Activated T-cell treated with anti-CD3 and anti-CD28 coated beads, Interleukin-2, amount 50 U/mL, for 48 hours (primary cell): ENCODE measurements at places on chromosomes 1 and 21.

DNA sequence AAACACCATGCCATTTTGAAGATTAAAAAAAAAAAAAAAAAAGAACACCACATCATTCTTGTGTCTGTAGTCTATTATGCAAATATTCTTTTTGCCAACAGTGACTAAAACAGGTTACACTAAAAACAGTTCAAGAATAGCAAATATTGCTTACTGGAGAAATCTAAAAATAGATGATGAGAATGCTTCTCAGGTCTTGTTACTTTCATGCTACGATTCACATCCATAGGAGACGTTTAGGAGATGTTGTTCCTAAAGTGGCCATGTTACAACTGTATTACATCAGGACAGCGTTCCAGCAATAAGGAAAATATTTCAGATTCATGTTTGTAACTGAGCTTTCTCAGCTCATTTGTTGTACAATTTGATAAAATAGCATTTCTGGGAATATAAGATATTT lies 32.3 kb downstream of the RAB3GAP2 start:
- no peak for DNase-seq

- no peak for DNase-seq
Measured at GRCh38 chr1:173570370-173571007, 32.4 kb downstream of the SLC9C2 start.

DNA sequence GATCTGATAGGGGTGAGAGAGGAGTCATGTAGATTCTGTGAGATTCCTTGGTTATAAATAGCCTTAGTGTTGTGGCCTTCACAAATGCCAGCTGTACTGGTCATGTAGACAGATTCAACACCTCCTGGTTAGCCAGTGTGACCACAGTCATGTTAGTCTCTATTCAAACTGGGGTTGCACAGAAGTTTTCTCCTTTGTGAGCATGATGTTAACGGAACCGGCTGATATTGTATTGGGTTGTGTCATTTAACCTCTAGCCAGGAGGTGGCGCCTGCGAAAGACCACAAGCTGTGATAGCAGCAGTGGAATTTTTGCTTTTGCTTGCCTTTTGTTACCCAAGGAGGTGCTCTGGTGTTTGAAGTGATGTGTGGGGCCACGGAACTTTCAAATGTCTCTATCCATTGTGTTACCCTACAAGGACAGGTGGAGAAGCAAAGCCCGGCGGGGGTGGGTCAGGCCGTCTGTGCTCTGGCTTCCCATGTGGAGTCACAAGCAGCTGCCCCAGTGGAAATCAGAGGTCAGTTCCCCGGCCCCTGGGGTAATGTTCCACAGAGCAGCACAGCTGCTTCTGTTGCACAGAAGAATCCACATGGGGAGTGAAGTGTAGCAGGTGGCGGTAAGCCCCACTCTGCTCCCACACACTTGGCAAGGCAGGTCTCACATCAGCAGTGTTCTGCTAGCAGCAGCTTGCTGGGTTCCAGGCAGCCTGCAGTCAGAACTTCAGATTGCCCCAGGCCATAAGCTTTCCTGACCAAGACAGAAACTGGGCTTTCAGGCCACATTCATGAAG lies 112.6 kb downstream of the ADAMTS1 start:
- DNase-seq: peak; percentile 38

- peak; percentile 68 for DNase-seq
Measured at GRCh38 chr1:67162954-67163353, 3.3 kb upstream of the IL23R start.

- DNase-seq: peak; percentile 82
Measured at GRCh38 chr1:167447521-167448136, 70.7 kb downstream of the CD247 start.

DNA sequence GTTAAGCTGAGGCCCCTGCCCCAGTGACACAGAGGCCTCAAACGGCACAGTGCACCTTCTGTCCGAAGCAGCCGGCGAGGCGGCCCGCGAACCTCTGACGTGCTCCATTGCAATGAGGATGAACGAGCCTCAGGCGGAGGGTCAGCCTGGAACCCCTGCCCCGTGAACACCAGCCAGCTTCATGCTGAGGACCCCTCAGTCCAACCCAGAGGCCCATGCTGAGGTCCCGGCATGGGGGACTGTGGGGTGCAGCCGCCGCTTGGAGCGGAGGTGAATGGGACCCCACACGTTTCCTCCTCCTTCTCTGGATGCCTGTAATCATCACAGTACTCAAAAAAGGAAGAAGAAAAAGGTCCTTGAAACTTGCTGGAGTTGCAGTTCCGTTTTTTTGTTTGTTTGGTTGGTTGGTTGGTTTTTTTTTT lies 62.1 kb downstream of the PRKCZ start:
- DNase-seq: no peak

DNA sequence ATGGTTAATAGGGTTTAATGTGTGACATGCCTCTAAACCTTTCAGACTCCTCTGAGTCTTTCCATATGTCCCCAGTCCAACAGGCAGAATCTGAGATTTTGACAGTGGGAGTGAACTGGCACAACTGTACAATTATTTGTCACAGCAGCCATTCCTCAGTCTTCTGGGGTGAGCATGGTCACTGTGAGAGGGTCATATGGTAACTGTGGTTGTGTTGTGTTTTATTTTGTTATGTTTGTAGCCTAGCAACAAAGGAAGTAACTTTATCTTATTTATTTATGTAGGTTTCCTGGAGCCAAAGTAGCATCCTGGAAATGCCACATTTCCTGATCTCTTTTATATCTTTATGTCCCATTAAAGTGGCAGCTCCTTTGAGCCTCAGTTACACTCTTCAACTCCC lies 1067.9 kb downstream of the TTLL7 start:
- no peak for DNase-seq

DNA sequence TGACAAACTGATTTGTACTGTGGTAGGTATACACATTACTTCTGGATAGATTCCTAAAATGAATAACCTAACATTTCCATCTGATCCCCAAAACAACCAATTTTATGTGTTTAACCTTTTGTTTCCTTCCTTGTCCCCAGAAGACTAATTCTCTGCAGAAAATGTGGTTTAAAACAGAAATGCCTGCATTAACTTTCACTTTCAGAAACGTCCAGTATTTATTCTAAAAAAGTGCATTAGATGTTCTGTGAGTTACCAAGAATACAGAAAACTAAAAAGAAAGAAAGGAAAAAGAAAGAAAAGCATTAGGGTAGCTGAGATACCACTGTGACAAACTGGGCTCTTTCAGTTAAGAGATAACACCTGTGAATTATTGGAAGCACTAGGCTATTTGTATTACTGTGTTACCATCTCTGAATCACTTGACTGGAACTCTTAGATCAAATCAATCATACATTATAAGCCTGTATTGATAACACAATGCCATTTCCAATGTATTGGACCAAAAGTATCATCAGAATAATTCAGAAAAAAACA lies 177.7 kb downstream of the NCAM2 start:
- no peak for DNase-seq

DNA sequence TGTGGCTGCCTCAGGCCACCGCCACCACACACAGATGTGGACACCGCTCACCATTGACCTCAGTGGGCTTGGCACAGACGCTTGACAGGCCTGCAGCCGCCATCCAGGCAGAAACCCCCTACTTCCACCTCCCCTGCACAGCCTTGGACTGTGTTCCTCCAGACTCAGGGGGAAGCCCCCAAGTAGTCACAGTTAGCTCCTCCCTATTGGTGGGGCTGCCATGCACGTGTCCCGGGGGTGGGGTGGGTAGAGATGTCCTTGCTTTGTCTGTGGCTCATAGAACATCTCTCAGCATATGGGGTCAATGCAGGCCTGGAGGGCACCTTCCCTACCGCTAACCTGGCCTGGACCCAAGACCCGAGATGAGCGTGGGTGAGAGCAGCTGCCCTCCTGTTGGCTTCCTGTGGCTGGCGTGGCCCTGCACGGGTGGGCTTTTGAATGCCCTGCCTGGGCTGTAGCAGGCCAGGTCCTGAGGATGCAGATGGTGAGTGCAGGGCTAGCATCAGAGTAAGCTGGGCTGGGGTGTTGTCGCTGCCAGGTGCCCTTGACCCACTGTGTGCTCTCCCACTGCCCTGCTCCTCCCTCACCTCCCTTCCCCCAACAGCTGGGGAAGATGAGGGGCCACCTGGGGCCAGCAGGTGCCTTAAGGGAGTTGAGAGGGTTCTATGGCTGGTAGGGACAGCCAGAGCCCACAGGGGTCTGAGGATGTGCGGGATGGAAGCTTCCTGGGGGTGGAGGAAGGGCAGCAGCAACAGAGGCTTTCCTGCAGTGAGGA lies 6.2 kb downstream of the CROCC start:
- no peak for DNase-seq

DNA sequence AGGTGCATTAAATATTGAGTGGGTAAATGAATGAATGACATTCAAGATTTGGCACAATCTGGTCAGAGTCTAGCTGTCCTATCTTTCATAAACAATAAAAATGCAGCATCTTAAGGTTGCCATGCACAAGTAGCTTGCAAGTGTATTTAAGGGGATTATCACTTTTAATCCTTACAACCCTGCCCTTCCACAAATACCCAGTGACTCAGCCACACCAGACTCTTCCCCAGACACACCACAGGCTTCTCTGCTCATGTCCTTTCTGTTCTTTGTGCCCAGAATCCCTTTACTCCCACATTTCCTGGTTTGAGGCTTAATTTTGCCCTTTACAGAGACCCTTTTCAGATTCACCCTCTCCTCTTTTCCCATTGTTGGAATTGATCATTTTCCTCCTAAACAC lies 59.8 kb downstream of the KIRREL1 start:
- no peak for DNase-seq

GRCh38 chr1:116375887-116376728 lies 3.1 kb downstream of the ATP1A1 start:
- DNase-seq: peak; percentile 58

DNA sequence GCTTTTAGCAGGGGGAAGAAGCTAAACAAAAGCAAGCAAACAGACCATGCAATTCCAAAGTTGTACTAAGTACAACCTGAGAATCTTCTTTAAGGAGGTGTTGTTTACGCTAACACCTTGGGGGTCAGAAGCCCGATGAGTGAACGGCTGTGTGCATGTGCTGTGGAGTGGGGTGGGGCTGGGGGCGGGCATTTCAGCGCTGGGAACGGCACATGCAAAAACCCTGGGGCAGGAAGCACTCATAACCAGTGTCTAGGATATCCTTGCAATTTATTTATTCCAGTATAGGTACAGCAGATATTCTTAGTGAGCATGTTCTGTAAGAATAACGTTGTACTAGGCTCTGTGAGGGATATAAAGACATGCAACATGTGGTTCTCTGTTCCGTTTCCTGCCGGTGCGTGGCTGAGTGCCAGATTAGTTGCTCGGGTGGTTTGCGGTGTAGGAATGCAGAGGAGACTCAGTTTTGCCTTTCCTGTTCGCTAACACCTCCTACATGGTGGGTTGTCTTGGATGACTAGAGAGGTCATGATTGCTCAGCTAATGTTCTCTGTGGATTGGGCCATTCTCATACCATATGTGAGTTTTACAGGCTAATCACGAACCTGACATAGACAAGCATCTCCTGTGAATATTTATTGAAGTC lies 3.7 kb downstream of the FASLG start:
- peak; percentile 94 for DNase-seq

GRCh38 chr21:44407493-44407892 lies 47.8 kb upstream of the LRRC3 start:
- DNase-seq: peak; percentile 36

DNA sequence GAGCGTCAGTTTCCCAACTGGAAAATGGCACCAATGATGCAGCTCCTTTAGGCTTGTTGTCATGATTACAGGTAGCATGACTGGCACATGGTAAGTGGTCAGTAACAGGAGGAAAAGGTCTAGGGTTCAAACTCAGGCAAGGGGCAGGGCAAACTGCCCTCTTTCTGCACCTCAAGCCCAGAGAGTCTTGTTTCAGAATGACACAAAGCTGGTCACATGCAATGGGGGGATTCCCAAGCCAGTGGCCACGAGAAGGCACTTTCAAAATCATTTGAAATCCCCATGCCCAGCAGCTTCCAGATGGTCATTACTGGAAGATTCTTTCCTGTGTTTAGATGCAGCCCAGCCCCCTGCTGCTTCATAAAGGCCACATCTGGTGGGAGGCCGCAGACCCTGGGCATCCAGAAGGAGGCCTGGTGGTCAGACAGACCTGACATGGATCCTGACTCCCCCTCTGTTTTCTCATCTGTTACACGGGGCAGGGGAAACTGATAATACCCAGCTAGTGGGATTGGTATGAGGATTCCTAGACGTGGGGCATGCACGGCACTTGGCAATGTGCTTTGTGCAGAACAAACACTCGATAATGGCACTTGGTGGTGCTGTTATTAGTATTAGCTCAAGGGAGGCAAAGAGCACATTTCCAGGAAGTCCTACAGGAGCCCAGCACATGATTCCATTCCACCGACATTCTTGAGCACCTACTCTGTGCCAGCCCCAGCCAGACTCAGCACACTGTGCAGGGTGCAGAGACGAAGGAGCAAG lies 6.9 kb upstream of the PLA2G2D start:
- no peak for DNase-seq

GRCh38 chr1:108817811-108818210 lies 39.1 kb downstream of the AKNAD1 start:
- DNase-seq: no peak

GRCh38 chr1:108537976-108538375 lies 21.9 kb upstream of the EEIG2 start:
- DNase-seq: no peak

- no peak for DNase-seq
Measured at GRCh38 chr1:46517010-46517600, 27.5 kb downstream of the DMBX1 start.

DNA sequence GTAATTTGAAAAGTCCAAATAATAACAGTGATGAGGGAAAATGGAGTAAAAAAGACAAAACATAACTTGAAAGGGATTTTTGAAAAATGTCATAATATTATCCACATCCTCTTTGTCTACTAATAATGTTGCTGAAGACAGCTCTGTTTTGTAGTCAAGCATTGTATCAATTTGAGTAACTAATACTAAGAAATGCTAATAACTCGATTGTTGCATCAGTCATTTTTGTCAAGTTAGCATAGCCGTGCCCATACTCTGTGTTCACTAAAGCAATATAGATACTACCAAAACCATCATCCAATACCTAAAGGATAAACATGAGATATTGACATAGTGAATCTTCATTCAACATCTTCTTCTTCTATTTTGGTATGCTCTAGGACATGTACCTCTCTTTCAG lies 17.3 kb downstream of the PDC start:
- DNase-seq: no peak

GRCh38 chr1:214524824-214525223 lies 26.6 kb downstream of the PTPN14 start:
- DNase-seq: no peak
